ENCODE measurements at places on chromosomes 2 and 18.
A peak's percentile ranks its signal among the peaks of the same experiment; 100 is the strongest.

GRCh38 chr2:62313449-62314227 lies 117.7 kb downstream of the B3GNT2 start:
- DNase-seq, result no peak

DNA sequence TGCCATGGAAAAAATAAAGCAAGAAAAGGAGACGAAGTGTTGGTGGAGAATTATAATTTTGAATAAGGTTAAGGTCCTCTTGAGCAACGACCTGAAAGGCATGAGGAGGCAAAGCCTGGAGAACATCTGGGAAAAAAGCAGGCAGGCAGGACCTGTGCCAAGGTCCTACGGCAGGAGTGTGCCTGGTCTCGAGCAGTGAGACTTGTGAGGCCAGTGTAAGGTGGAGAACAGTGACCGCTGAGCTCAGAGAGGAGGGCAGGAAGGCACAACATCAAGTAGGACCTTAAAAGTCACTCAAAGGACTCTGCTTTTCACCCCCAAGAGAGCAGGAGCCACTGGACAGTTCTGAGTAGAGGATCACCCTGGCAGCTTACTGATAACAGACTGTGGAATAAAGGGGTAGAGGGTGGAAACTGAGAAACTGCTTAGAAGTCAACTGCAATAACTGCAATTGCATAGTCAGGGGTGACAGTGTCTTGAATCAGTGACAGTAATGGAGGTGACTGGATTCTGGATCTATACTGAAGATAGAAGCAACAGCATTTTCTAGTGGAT lies 3.5 kb downstream of the NOL10 start:
- no peak for DNase-seq

GRCh38 chr2:164146441-164146840 lies 410.6 kb upstream of the FIGN start:
- no peak for DNase-seq

GRCh38 chr2:196101325-196101991 lies 32.8 kb upstream of the DNAH7 start:
- DNase-seq, result peak; percentile 11

DNA sequence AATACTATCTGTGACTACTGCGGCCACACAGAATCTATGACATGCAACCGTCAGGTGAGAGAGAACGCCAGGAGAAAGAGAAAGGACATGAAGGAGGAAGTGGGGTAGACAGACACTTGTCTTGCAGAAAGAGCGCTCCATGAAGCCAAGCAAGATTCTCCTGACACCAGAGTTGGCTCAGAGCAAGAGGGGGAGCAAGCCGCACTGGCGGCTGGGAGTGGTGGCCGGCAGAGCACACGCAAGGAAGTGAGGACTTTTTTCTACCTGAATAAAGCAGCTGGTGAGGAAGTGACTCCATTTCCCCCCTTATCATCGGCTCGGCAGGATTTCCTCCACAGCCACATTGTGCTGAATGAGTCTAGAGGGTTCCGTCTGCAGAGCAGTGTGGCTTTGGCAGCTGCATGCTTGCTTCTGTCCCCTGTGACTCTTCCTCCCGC lies 181.6 kb downstream of the BCL2 start:
- DNase-seq, result no peak

- DNase-seq, result no peak
Observed at GRCh38 chr2:184879671-184880070, 281.3 kb downstream of the ZNF804A start.

GRCh38 chr18:22170421-22171257 lies 1.2 kb downstream of the GATA6 start:
- DNase-seq, result no peak
